ENCODE measurements at places on chromosomes 12 and 14.

DNA sequence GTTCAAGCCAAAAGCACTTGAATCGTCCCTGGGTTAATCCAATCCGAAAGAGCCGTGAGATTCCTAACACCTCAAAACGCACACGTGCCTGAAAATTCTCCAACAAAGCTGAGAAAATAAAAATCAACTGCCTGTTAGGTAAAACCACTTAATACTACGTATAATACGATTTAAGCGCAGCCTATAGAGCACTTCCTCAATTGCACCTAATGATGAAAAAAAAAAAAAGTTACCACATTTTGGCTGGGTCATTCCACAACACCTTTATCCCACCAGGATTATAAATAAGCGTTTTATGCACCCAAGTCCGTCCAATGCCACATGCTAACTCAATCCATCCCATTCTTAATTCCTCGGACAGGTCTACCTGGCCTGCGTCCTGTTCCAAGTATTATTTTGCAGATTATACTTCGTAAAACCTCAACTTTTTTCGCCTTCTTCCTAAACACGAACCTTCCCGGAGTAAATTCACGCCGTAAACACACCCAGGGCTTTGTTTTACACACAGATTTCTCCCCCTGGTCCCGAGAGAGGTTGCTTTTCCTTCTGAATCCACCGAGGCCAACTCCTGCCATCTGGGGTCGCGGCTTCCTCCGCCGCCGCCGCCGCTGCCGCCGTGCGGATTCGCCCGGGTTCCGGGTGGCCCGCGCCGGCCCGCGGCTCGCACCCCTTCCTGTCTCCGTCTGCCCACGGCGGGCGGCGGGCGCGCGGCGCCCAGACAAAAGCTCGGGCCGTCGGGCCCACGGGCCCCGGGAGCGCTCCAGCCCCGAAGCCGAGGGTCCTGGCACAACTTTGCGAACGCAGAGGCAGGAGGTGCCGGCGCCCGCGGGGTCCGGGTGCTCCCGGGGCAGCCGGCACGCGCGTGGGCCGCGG lies 66.2 kb downstream of the RNF34 start:
- DNase-seq = peak; percentile 2

DNA sequence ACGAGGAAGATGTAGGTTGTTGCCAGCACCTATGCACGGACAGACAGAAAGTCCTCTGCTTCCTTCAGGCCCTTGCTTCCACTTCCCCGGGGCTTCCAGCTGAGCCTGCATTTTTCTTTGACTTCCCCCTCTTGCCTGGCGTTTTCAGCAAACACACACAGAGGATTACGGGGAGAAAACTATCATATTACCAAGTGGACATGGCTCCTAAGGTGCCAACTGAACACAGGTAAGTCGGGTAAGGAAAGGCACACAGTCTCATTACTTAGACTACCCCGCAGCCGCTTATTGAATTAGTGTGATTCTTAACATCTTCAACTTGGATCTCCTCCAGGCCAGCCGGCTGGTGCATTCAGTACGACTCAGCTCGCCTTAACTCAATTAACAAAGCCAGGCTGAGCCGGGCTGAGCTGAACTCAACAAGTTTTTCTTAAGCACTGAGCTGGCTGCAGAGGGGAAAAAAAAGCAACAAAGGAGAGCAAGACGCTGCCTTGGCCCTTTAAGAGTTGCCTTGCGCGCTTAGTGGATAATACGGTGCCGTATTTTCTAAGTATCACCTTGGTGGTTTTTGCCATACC lies 19.2 kb upstream of the MAP1LC3B2 start:
- DNase-seq = no peak

DNA sequence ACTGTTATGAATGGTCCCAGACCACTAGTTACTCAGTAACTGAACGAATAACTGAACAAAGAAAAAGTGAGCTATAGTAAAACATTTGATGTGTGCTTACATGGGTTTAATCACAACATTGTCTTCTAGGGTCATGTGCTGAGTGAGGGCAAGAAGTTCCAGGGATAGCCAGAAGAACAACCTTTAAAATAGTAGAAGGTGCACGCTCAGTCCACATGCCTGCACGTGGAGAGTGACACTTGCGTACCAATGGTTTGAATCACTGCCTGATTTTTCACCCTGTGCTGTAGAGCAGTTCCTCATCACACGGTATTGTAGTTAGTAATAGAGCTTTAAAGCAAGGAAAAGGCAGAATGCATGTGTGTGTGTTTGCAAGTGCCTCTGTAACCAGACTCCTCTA lies 224.2 kb downstream of the EGLN3 start:
- no peak for DNase-seq

DNA sequence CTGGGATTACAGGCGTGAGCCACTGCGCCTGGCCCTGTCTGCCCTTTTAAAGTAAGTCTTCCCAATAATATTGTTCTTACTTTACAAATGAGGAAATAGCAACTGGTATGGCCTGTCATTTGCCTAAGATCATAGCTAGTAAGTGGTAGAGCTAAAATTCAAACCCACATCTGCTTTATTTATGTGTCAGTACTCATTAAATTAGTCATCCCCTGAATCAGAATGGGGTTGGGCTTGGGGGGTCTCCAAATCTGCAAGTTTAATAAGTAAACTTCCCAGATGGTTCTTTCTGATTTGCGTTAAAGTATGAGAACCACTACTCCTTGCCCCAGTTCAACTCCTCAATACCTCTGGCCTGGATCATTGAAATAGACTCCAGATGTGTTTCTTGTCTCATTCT lies 96.2 kb downstream of the FAR2 start:
- DNase-seq = no peak

DNA sequence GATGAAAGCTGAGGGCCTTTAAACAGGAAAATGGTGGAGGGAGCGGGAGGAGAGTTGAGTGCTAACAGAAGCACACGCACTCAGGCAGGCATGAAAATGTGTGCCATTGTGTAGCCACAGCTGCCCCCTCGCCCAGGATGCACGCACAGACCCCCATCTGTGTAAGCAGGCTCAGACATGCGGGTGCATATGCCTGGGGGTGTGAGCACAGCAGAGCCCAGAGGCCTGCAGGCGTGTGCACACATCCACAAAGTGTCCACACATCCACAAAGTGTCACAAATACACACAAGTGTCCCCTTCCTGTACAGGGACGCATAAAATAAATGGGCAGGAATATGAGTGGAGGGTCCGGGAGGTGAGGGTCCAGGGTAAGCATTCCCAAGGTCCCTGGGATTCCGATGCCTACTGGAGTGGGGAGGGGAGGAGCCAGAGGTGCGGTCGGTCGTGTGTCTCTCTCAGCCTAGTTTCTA lies 805 bp upstream of the KRT7 start:
- DNase-seq = no peak

- DNase-seq = no peak
These were observed 11.4 kb upstream of the ART4 start for GRCh38 chr12:14854586-14855183.

DNA sequence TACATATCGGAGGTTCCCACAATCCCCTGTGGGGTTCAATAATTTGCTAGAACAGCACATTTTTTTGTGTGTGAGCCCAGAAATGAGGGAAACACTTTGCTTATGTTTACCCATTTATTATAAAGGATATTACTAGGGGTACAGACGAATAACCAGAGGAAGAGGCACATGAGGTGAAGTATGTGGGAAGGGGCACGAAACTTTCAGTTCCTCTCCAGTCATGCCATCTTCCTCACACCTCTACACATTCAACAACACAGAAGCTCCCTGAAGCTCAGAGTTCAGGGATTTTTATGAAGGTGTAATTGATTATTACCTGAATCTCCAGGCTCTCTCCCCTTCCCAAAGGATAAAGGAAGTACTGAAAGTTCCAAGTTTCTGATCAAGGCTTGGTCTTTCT lies 30.2 kb upstream of the DYRK2 start:
- DNase-seq = no peak

- no peak for DNase-seq
These were observed 80.2 kb downstream of the TMTC1 start for GRCh38 chr12:29703528-29703927.

- no peak for DNase-seq
These were observed 6.7 kb upstream of the STON2 start for GRCh38 chr14:81406863-81407262.

Data from T-helper 2 cell (primary cell).